ENCODE measurements at places on chromosomes 3 and 15. TPM values are rescaled to one million over a fixed set of nuclear protein-coding genes. Genes with fewer than 3 reads are reported as not detected.

Gene SELENOT
- total RNA-seq = 130 TPM

DNA sequence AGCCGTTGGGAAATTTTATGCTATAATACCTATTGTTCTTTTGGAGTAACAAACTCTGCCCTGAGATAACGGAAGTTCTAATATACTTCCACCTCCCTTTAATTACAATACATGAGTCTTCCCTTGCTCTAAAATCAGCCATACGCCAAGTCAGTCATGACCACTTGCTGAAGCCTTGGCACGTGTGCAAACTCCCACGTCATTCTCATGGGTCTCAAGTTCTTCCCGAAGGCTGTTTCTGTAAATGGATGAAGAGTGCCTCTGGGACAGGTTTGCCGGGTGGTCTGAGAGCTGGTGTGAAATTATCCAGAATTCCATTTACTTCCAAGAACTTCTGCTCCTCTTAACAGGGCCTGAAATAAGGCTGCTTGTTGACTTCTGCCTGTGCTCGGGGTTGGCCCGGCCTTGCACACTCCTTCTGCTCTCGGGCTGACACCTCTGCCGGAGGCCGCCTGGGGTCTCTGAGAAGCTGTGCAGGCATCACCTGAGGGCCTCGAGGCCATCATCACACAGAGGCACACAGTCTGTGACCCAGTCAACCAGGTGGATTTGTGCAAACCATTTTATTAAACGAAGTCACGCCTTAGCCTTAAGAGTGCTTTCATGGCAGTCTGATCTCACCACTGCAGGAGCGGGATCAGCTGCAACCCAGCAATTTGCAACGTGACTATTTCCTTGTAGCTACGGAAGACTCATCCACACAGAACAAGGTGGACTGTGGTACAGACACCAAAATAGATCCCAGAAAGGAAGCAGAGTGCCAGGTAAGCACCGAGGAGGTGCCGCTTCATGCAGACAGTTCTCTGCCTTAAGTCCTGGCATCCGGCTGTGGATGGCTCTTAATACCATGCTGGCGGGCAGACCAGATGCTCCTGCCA, 120.1 kb downstream of the ADAMTS17 start:
- H3K4me3 ChIP-seq = no peak overlapping the region
- no peak overlapping the region for H3K27ac ChIP-seq

DNA sequence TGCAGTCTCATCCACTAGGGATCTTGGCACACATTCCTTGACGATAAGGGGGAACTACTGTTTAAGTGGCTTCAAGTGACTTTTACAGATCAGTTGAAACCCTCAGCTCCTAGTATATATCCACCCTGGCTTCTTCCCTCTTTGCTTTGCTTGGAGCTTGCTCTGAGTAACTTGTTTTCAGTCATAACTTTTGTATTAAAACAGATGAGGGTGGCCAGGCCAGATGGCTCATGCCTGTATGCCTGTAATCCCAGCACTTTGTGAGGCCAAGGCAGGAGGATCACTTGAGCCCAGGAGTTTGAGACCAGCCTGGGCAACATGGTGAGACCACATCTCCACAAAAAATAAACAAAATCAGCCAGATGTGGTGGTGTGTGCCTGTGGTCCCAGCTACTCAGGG, 42.4 kb downstream of the EOMES start:
- H3K27me3 ChIP-seq = no peaks in the 10 kb centered on the region
- H3K4me1 ChIP-seq = peaks cover 10% of the 10 kb centered on the region
- H3K4me3 ChIP-seq = no peak overlapping the region
- H3K36me3 ChIP-seq = no peaks in the 10 kb centered on the region
- H3K27ac ChIP-seq = no peak overlapping the region

- no peaks in the 10 kb centered on the region for H3K36me3 ChIP-seq
- H3K27me3 ChIP-seq = peaks cover 13% of the 10 kb centered on the region
- DNase-seq = no peak
- H3K4me1 ChIP-seq = peaks cover 4% of the 10 kb centered on the region
Measured at GRCh38 chr3:107496855-107497254, 25.9 kb upstream of the BBX start.

DNA sequence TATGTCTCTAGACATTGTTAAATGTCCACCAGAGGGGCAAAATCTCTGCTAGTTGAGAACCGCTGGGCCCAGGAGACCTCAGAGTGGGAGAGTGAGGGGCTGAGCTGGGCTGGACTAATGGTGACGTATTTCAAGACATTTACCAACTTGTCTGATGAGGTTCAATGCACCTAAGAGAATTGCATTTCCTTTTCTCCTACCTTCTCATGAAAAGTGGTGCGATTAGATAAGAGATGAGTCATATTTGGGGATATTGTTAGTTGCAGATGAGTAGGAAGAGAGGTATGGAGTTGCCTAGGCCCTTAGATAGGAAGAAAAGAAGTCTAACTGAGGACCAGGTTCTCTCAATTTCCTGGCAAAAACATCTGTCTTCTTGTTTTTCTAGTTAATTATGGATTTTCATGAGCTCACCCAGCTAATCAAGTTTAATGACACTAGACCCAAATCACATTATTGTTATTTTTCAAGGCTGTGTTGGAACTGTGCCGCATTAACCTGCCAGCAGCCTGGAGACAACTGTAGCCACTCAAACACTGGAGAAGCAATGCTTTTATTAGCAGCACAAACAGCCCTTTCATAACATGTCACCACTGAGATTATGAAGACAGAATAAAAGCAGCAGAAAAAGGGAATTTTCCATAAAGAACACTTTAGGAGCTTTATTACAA, 144.2 kb downstream of the PDCD6IP start:
- H3K4me1 ChIP-seq = no peaks in the 10 kb centered on the region
- H3K27ac ChIP-seq = no peak overlapping the region
- H3K4me3 ChIP-seq = no peak overlapping the region
- no peaks in the 10 kb centered on the region for H3K36me3 ChIP-seq

DNA sequence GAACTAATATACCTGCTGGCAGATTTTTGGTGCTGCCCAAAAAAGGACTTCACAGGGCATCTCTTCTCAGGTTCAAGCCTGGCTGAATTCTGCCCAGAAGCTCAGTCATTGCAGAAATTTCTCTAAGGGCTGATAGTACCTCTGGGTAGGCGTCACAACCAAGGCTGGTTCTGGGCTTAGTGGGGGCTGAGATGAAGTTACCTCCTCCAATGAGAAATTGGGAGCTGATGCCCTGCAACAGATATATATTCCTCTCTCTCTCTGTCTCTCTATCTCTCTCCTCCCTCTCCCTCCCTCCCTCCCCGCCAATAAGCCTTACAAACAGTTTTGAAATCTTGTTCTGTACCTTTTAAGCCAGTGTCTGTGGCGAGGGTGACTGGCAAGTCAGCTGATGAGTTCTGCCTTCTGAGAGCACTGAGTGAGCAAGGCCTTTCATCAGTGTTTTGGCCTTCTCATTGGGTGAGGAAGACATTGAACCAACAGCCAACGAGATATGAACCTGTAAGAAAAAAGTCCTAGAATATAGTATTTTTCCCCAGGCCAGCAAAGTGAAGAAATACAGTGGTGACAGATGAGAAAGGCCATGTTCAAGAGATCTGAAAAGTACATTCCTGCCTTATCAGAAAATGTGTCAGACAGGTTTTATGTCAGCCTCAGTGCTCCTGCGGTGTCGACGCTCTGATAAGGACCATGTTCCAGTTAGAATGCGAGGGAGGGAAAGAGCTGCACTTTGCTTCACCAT, 45.5 kb downstream of the TMEM39A start:
- no peak for DNase-seq
- no peak overlapping the region for H3K4me3 ChIP-seq
- H3K4me1 ChIP-seq = no peaks in the 10 kb centered on the region
- no peaks in the 10 kb centered on the region for H3K36me3 ChIP-seq

Gene PSTPIP1
- total RNA-seq = 255 TPM

DNA sequence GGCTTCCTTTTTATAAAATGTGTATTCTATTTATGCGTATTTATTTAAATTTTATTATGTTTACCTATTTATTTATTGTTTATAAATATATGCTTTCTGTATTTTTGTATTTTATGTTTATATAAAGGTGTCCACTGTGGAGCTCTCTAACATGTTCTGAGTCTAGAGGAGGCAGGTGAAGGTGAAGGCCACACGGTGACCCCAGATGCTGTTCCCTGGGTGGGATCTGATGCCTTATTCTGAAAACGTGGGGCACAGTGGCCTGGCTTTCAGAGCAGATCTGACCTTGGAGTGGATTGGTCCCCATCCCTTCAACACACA, 104.7 kb upstream of the SLC7A14 start:
- no peak overlapping the region for H3K27ac ChIP-seq
- no peak for DNase-seq
- no peaks in the 10 kb centered on the region for H3K4me1 ChIP-seq
- H3K36me3 ChIP-seq = no peaks in the 10 kb centered on the region

- no peak overlapping the region for H3K4me3 ChIP-seq
- H3K27ac ChIP-seq = no peak overlapping the region
- H3K27me3 ChIP-seq = no peaks in the 10 kb centered on the region
- peaks cover 79% of the 10 kb centered on the region for H3K4me1 ChIP-seq
- H3K36me3 ChIP-seq = peaks cover 18% of the 10 kb centered on the region
Measured at GRCh38 chr15:68787609-68788263, 33.0 kb downstream of the ANP32A start.

DNA sequence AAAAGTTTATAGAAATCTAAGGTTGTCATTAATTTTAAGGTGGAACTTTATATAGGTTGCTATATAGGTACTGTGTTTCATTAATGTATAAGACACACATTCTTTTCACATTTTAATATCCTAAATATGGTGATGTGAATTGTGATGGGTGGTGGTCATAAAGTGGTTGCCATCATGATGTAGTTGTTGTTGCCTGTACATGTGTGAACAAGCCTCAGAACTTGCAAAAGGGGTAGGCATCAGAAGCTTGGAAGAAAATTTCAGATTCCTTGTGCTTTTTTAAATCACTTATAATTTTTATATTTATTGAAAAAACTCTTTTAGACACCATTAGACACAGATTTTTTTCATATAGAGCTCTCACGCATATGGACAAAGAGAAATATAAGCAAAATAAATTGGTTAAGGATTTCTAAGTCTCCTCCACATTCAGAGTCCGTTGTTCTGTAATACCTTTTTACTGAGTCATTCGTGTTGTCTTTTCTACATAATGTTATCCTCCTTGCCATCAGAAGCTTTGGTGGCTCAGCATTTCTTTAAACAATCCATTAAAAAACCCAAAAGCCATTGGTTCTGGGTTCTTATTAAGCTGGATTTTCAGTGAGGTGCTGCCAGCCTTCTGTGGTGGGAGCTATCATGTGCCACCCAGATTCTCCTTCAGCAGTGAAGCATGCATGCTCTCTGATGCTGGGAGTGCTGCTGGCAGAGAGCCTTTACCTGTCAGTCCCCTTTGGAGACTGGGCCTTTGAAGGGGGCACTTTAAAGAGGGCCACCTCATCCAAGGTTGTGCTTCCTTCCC, 140.4 kb upstream of the GALNT15 start:
- no peaks in the 10 kb centered on the region for H3K36me3 ChIP-seq
- H3K27me3 ChIP-seq = peaks cover 33% of the 10 kb centered on the region
- no peak overlapping the region for H3K4me3 ChIP-seq
- DNase-seq = no peak
- H3K27ac ChIP-seq = no peak overlapping the region
- H3K4me1 ChIP-seq = no peaks in the 10 kb centered on the region

Gene MTMR10
- 19.9 TPM for total RNA-seq

- no peak overlapping the region for H3K4me3 ChIP-seq
- no peaks in the 10 kb centered on the region for H3K27me3 ChIP-seq
- no peak overlapping the region for H3K27ac ChIP-seq
- H3K4me1 ChIP-seq = peaks cover 30% of the 10 kb centered on the region
Measured at GRCh38 chr15:31239409-31239808, 87.2 kb upstream of the KLF13 start.

Gene CHRNB4
- not detected for total RNA-seq

DNA sequence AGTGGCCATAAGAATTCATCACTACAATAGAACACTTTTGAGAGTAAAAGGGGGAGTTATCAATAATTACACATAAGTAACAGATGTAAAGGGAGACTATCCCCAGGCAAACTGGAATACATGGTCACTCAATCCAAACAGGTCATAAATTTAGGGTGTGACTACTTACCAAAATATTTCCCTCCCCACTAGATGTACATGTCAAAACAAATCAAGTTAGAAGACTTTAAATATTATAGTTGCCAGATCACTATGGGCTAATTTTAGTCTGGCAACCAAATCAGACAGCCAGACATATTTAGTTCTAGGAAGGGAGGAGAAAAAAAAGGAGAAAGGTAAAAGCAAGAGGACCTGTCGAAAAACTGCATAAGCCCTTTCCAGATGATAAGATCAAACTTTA, 23.1 kb downstream of the SLC24A5 start:
- peaks cover 8% of the 10 kb centered on the region for H3K36me3 ChIP-seq
- no peak for DNase-seq
- no peaks in the 10 kb centered on the region for H3K27me3 ChIP-seq
- peaks cover 11% of the 10 kb centered on the region for H3K4me1 ChIP-seq
- H3K27ac ChIP-seq = no peak overlapping the region

GRCh38 chr3:18127174-18127858, 297.8 kb downstream of the SATB1 start:
- DNase-seq = no peak
- peaks cover 5% of the 10 kb centered on the region for H3K27me3 ChIP-seq
- H3K4me1 ChIP-seq = no peaks in the 10 kb centered on the region
- H3K36me3 ChIP-seq = no peaks in the 10 kb centered on the region
- H3K4me3 ChIP-seq = no peak overlapping the region
- H3K27ac ChIP-seq = no peak overlapping the region

DNA sequence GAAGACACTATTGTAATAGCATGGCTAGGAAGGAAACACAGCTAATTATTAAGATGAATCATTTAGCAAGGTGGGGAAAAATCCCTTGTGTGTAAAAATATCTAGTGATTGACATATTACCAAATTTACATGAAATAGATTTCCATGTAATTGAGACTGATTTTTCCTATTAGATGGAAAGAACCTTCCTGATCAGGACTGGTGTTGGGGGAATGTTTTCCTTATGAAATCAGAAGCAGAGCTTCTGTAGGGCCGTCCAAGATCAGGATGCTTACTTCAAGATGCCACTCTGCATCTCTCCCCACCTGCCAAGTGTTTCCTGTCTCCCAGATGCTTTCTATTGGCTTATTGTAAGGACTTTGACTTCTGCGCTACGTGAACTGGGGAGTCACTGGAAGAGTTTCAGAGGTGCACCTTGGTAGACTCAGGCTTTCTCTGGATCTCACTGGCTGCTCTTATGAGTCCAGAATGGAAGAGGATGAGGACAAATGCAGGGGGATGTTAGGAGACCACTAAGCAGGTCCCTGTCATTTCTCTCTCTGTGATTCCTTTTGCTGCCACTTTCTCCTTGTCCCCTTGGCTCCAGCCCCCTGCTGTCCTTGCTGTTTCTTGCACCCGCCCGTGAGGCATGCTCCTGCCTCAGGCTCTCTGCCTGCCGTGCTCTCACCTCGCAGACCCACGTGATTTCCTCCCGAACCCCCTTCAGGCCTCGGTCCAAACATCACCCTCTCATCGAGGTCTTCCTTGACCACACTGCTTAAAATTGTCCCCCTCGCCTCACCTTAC, 30.1 kb downstream of the BTD start:
- no peak overlapping the region for H3K27ac ChIP-seq
- peaks cover 3% of the 10 kb centered on the region for H3K36me3 ChIP-seq
- H3K4me1 ChIP-seq = peaks cover 36% of the 10 kb centered on the region
- no peaks in the 10 kb centered on the region for H3K27me3 ChIP-seq

All from activated CD8-positive, alpha-beta memory T cell treated with anti-CD3 and anti-CD28 coated beads, Interleukin-2, amount 10 ng/mL, durations not matched to agents 7 days and 5 days (primary cell).